CD8-positive, alpha-beta memory T cell (primary cell): ENCODE measurements at places on chromosomes 5 and 9. TPM values are rescaled to one million over a fixed set of nuclear protein-coding genes. Genes with fewer than 3 reads are reported as not detected.

The SMIM33 gene
- 0.11 TPM for total RNA-seq

The DMGDH gene
- total RNA-seq: not detected

The SPAG8 gene
- 0.98 TPM for total RNA-seq

The PIGO gene
- 32.1 TPM for total RNA-seq

The CTXN3 gene
- not detected for total RNA-seq

DNA sequence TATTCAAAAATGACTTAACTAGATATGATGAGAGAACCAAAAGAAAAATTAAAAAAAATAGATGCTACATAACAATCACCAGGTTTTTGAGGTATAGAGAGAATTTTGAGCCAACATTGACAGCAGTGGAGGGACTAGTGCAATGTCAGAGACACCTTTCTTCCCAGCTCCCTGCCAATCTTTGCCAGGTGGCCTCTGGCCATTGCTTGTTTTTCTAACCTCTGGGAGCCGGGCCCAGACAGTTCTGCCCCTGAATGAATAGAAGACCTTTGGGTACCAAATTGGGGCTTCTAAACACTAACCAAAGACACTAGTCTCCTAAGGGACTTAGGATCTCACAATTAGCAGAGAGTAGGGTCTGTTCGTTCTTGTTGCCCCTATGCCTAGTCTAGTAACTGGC is 33.4 kb downstream of the FOXD1 start:
- DNase-seq: no peak

- no peak for DNase-seq
Measured at GRCh38 chr5:68037546-68037945, 178.0 kb upstream of the PIK3R1 start.

- no peak for DNase-seq
Measured at GRCh38 chr9:18371141-18371540, 102.8 kb upstream of the ADAMTSL1 start.

GRCh38 chr9:75889977-75890471 is 449 bp upstream of the PCSK5 start:
- DNase-seq: no peak

- DNase-seq: no peak
Measured at GRCh38 chr5:53313145-53313544, 167.3 kb upstream of the FST start.

- DNase-seq: no peak
Measured at GRCh38 chr9:135522137-135522877, 1.1 kb downstream of the LCN1 start.

DNA sequence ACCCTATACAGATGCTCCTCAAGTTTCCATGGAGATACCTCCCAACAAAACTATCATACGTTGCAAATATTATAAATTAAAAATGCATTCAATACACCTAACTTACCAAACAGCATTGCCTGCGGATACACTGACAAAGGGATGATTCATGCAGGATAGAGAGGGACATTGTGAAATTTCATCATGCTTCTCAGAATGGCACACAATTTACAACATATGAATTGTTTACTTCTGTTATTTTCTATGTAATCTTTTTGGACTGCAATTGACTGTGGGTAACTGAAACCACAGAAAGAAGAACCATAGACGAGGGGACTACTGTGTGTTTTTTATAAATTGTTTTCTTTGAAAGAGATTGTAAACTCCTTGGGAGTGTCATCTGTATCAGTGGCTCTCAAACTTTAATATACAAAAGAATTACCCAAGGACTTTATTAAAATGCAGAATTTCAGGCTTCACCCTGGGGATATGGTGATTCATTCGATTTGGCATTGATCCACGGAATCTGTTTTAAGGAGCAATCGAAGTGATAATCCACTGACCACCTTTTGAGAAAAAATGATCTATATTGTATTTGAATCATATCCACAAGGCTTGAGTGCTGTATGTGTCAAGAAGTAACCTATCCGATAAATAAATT is 146.4 kb downstream of the SGCD start:
- no peak for DNase-seq
